ENCODE measurements at places on chromosomes 7 and 10. TPM values are rescaled to one million over a fixed set of nuclear protein-coding genes. Genes with fewer than 3 reads are reported as not detected.

Gene SCIN
- total RNA-seq: 0.56 TPM

Gene PRXL2A
- 26.5 TPM for total RNA-seq

Gene SPOCK2
- total RNA-seq: 0.28 TPM

Gene TRPV6
- total RNA-seq: not detected

Gene LBX1
- total RNA-seq: not detected

Gene NOBOX
- total RNA-seq: not detected

Gene GPR22
- total RNA-seq: not detected

Gene SPDYE5
- not detected for total RNA-seq

Gene CCDC3
- total RNA-seq: 4.5 TPM

All from regular cardiac myocyte (primary cell).